ENCODE measurements at places on chromosomes 7 and 10. TPM values are rescaled to one million over a fixed set of nuclear protein-coding genes. Genes with fewer than 3 reads are reported as not detected.

The TLX1 gene
- not detected for polyA plus RNA-seq

The DNA2 gene
- 14.0 TPM for polyA plus RNA-seq

The FAM180A gene
- polyA plus RNA-seq = not detected

The SLC13A1 gene
- not detected for polyA plus RNA-seq

The SCRN1 gene
- polyA plus RNA-seq = 130 TPM

The ASB10 gene
- polyA plus RNA-seq = not detected

The GJD4 gene
- not detected for polyA plus RNA-seq

The PNLIPRP2 gene
- not detected for polyA plus RNA-seq

Measured in neural cell (in vitro differentiated cells).